Skeletal muscle tissue (tissue), 5 donors: ENCODE measurements at places on chromosomes 13 and 19. TPM values are rescaled to one million over a fixed set of nuclear protein-coding genes. Genes with fewer than 3 reads are reported as not detected.

ZNF428 gene
- total RNA-seq = 44.9 TPM

ZNF567 gene
- 7.3 TPM for total RNA-seq

NLRP9 gene
- not detected for total RNA-seq

ZNF66 gene
- total RNA-seq = 13.6 TPM

MPV17L2 gene
- 4.2 TPM for total RNA-seq

ZNF614 gene
- 7.8 TPM for total RNA-seq

POU2F2 gene
- 0.52 TPM for total RNA-seq
